ENCODE measurements at places on chromosomes 11 and 22.

GRCh38 chr11:3049430-3050243, 7.6 kb downstream of the CARS1 start:
- DNase-seq: peak; percentile 95

DNA sequence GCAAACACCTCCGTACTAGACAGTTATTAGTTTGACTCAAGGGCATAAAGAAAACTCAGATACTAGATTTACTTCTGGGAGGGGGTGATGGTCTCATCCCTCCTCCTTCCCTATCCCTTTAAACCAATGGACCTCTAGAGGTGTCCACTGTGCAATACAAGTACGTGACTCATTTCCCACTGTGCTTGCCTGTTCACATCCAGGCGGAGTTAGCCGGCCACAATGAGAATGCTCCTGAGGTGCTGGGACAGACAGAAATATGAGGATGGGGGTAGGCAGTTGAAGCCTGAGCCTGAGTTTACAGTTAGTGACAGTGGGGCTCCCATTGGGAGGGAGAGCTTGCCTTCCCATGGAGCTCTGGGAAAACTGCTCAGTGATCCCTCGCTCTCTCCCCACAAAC, 8.4 kb upstream of the PMM1 start:
- peak; percentile 83 for DNase-seq

GRCh38 chr22:44286646-44287045, 26.1 kb downstream of the SHISAL1 start:
- no peak for DNase-seq

DNA sequence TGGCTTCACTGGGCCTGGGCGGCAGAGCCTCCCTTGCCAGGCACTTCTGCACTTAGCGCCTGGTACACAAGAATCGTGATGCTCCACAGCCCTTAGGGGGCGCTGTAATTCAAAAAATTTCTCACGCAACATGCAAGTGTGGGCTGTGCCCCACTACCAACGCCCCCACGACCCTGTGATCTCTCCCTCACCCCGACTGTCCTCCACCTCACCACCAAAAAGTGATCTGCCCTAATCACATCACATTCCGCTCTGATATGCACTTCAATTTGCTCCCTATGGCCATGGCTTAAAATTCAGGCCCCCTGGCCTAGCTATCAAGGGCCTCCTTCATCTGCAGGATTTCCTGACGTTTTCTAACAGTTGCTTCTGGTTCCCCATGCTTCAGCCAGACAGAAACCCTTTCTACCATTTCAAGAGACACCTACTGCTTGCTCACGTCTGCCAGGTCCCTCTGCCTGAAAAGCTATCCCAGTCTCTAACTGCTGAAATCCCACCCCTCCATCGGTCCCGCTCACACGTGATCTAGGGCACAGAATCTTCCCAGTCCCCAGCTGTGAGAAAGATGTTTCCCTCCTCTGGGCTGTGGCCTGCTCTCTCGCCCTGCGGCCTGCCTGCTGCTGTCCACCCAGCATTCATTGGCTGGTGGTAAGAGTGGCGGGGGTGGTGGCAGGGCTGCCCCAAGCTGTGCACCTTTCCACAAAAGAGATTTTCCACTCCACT, 27.9 kb upstream of the LRRC32 start:
- DNase-seq: no peak

- no peak for DNase-seq
These were observed 545 bp upstream of the TIRAP start for GRCh38 chr11:126282361-126282735.

DNA sequence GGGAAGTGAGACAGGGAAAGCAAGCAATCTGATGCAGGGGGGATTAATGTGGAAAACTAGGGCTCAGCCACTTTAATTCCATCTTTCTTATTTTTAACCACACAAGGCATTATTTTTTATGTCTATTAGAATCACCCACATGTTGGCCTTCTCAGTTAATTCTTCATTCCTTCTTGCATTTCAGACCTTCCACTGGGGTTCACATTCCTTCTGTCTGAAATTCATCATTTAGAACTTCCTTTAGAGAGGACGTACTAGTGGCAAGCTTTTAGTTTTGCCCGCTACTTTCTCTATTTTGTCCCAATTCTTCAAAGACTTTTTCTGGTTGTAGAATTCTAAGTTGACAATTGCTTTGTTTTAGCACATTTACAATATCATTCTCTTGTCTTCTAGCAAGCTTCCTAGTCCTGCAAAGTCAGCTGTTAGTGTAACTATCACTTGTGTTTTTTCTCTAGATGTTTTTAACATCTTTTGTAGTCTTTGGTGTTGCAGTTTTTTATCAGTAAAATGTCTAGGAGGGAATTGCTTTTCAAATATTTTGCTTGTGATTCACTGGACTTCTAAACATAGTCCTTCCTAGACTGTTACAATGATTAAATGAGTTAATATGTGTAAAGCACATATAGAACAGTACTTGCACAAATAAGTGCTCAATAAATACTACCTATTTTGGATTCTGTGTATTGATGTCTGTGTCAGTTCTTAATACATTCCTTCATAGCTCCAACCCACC, 5.5 kb upstream of the NNMT start:
- DNase-seq: peak; percentile 50

- DNase-seq: peak; percentile 51
These were observed 48.5 kb upstream of the DDI1 start for GRCh38 chr11:103987629-103988594.

DNA sequence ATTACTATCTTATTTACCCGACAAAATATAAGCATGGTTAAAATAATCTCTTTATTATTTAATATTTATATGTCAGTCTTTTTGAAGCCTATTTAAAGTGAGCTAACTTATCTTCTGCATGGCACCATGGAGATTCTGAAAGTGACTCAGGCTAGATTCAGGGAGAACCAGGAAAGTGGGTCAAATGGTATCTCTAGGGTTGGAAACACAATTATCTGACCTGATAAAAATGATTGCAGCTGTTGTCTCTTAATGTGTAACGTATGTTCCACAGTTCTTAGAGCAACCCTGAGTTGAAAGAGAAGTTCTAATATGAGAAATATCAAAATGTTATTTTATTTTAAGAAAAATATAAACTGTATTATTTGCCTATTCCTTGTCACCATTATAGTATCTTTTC, 143.1 kb upstream of the CARD18 start:
- DNase-seq: no peak

All from HCEC 1CT (cell line).